ENCODE measurements at places on chromosomes 2 and 18.

DNA sequence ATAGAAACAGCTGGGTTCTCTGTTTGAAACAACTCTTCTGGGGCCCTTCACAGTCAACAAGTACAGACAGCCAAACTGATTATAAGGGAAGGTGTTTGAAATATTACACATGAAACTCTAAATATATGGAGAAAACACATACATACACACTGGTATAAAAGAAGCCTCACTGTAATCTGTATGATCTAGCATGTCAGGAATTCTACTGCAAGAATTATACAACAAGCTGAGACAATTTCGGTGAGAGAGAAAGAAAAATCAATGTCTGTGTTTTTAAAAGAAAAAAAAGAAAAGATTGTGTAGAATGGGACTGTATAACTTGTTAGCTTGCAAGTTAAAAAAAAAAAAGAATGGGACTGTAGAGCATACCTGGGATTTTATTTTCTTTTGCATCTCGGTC is 26.3 kb downstream of the IRS1 start:
- DNase-seq, result no peak

DNA sequence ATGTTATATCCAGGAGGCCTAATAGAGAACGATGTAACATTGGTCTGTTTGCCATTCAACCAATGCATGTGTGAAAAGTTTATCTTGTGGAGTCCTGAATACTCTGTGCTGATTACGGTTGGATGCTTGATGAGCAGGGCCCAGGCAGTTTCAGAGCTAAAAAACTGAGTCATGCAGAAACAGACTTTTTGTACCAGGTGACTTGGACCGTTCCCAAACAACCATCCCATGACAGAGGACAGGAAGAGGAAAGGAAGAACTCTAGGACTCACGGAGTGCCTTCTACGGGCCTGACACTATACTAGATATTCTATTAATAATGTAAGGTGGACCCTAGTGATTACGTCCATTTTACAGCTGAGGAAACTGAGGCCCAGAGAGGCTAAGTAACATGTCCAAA is 142.1 kb downstream of the ARHGAP28 start:
- DNase-seq, result no peak

GRCh38 chr18:65815506-65815905 is 64.7 kb downstream of the CDH7 start:
- no peak for DNase-seq

GRCh38 chr18:67386032-67386431 is 130.5 kb downstream of the DSEL start:
- no peak for DNase-seq

DNA sequence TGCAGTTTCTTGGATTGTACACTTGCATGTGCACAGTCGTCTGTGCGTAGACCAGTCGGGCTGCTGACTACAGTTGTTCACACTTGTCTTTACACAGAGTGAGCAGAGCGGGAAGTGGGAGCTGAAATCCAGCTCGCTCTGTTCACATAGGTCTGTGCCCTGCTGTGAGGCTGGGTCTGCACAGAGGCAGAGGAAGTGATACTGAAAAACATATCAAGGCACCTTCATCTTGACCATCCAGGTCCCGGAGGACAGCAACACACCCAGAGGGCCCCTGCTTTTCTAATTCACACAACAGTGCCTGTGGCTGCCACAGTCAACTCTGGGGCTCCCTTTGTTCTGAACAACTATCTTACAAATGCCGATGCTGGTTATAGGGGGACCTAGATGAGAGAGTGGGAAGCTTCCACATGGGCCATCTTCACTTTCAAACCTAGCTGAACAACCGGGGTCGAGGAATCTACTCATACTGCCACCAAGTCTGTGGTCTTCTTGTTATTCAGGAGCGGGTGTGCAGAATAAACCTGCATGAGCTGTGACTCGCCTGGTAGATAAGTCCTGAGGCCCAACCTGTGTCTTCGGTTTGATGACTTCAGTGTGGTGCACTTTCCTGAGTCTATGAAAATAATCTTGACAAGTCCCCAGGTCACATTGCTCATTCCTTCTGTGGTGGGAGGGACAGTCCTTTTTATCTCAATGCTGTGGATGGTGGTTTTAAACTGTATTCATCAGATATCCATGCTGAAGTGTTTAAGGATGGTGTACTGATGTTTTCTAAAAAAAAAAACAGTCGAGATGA is 3.5 kb upstream of the ADNP2 start:
- DNase-seq, result no peak

GRCh38 chr18:41747723-41748242 is 207.3 kb upstream of the PIK3C3 start:
- DNase-seq, result no peak

GRCh38 chr2:193584522-193584938 is 1389.8 kb upstream of the TMEFF2 start:
- DNase-seq, result no peak

GRCh38 chr2:229851870-229852269 is 69.9 kb downstream of the TRIP12 start:
- DNase-seq, result no peak

DNA sequence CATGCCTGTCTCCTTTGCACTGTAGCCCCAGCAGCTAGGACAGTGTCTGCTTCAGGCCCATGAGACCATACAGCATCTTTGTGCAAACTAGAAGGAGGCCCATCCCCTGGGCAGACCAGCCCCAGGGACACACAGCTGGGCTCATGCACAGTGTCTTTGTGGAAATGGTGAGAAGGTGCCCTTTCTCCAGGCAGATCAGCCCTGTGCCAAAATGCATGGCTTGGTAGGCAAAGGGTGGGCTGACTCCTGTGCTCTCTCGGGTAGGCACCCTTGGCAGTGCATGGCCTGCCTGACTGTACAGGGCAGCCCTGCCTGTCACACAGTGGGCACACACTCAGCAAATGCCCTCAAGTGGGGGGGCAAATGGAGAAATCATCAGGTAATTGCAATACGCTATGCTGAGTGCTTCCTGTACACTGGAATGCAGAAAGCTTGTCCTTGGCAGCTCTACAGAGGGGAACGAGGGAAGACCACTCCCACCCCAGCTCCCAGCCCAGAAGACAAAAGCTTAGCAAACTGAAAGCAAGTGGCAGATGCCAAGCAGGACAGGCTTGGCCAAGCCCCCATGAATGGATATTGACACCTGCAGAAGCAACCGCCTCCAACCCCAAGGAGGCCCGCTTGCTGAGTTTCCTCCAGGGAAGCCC is 21.6 kb downstream of the TNS1 start:
- DNase-seq, result no peak

DNA sequence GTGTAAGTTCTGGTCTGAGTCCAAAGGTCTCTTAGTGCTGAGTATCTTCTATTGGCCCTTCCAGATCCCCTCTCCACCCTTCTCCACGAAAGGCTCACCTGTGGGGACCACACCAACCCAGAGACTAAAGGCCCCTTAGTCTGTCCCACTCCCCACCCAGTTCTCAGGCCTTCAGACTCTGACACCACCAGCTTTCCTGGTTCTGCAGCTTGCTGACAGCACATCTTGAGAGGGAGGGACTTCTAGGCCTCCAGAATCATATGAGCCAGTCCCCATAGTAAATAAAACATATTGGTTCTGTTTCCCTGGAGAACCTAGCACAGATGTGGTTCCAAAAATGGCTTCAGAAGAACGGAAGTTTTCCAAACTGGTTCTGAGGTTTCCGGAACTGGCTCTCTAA is 38.5 kb upstream of the KLF11 start:
- no peak for DNase-seq

DNA sequence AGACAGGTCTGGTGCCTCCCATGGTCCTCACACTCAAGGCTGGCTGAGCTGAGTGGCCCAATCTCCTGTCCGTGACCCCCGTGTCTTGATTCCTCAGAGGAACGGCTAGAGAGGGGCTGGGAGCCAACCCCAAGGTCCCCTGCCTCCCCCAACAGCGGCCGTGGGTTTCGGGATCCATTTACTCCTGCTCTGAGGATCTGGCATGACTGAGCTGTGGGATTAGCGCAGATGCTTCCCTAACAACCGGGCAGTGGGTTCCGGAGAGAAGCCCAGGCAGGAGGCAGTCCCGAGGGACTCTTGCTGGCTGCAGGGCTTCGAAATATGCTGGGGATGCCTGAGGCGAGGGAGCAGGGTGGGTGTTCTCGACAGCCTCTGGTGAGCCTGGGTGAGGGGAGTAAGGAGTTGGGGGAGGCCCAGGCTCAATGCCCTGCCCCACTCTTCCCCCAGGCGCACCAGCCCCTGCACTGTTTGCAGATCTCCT is 18.9 kb downstream of the GPR35 start:
- no peak for DNase-seq
